ENCODE measurements at places on chromosomes 3 and 15. TPM values are rescaled to one million over a fixed set of nuclear protein-coding genes. Genes with fewer than 3 reads are reported as not detected.

Gene SCAANT1
- total RNA-seq: not detected

Gene C3orf22
- total RNA-seq: not detected

Gene ICE2
- 26.5 TPM for total RNA-seq

Gene SRGAP3
- 3.1 TPM for total RNA-seq

Gene DUOXA2
- total RNA-seq: not detected

Gene STRIT1
- not detected for total RNA-seq

Gene INKA1
- total RNA-seq: 5.4 TPM

Gene DLL4
- 0.66 TPM for total RNA-seq

Gene ABHD10
- total RNA-seq: 73.8 TPM

Gene TIMP4
- 5.1 TPM for total RNA-seq

Gene NEK10
- 7.0 TPM for total RNA-seq

Gene ANKRD34C
- total RNA-seq: not detected

Gene ASB14
- under 0.01 TPM for total RNA-seq
